Endothelial cell (in vitro differentiated cells): ENCODE measurements at places on chromosomes 13 and 19.

DNA sequence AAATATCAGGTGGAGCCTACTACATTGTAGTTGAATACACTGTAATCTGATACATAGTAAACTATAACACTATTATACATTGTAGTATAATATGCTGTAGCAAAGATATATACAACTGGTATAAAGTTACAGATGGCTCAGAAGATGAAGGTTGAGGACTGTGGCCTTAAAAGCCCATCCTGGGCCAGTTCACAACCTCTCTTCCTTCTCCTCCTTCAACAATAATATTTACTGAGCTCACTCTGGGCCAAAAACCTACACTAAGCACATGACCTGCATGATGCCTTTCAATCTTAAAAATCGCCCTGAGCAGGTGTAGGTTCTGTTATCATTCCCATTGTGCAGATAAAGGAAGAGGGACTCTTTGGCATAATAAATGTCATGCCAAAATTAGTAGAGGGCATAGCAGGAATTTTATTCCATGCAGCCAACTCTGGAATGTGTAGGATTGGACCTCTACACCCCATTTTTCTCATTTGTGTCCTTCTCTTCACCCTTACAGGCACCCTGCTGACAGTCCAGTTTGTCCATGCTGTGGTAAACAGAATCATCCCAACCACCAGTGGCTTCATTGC is 14.6 kb upstream of the SIN3B start:
- DNase-seq, result no peak

DNA sequence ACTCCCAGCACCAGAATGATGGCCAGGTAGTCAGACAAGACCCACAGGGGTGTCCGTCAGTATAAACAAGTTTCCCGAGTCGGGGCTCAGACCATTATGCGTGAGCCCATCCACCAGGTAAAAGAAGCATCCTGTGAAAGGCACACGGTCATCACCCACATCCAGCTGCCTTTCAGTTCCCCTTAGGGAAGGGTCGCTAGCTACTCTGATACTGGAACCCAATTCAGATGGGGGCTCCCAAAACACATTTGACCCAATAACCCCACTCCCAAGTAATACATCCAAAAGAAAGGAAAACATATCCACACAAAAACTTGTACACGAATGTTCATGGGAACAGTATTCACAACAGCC is 66.8 kb downstream of the STK24 start:
- DNase-seq, result no peak

GRCh38 chr19:48780631-48781391 is 25.5 kb downstream of the FGF21 start:
- DNase-seq, result no peak

DNA sequence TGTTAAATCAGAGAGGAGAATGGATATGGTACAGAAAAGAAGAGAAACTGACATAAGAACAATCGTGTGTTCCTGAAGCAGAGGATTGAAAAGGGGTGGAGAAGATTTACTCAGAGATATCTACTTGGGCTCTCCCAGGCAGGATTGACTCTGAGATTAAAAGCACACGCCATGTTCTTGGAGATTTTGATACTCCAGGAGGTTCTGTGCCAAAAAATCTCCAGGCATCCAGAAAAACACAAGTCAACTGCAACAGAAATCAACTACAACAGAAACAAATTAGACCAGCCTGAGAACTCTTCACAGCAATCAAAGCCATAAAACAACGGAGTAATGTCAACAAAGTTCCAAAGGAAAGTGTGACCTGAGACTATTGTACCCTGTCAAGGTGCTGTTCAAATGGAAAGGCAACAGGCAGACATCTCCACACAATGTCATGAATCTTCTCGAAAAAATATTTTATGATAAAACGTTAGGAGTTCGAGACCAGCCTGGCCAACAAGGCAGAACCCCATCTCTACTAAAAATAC is 104.2 kb downstream of the UBL3 start:
- no peak for DNase-seq

- DNase-seq, result no peak
Observed at GRCh38 chr19:44557933-44558332, 28.5 kb upstream of the CEACAM20 start.

DNA sequence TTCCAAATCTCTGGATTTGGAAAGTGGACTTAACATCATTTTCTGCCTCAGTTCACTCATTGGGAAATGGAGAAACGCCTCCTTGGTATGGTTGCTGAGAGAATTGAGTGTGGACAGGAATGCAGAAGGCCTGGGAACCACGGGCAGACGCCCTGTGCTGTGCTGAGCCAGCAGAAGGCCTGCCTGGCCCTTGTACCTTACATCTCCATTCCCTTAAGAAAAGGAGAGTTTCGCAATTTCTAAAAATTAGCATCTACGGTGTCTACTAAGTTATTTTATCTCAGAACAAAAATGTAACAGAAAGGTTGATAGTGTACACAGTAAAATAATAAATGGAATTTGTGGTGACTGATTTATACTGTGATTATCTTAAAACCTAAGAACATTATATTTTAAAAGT is 78.7 kb downstream of the IPO5 start:
- no peak for DNase-seq

- DNase-seq, result no peak
Observed at GRCh38 chr13:38042771-38043170, 173.2 kb upstream of the TRPC4 start.

DNA sequence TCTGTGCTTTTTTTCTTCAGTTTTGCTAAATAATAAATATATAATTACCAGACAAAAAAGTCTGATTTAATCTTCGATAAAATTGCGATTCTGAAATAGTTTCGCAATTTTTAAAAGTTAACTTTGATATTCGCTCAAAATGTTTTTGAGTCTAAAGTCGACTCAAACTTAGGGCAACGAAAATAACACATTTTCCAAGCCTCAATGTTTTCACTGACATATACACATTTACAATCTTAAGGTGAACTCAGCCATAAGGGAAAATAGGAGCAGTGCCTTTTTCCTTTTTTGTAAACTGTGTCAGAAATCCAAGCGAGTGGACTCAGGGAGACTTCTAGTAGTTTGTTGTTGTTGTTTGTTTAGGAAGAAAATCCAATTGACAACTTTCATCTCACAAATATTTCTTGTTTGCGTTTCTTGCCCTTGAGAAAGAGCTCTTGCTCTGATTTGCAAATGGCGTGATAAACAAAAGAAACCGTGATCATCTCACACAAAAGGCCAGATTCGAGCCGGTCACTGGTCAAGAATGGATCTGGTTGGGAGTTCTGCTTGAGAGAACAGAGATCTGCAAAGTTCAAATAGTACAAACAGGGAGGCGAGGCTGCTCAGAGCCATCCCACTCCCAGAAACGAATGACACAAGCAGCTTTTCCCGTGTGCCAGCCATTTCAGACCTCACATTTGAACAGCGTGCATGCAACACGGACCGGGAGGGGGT is 2.1 kb downstream of the SOX21 start:
- no peak for DNase-seq

- DNase-seq, result no peak
Observed at GRCh38 chr13:32045537-32045936, 14.0 kb downstream of the FRY start.

DNA sequence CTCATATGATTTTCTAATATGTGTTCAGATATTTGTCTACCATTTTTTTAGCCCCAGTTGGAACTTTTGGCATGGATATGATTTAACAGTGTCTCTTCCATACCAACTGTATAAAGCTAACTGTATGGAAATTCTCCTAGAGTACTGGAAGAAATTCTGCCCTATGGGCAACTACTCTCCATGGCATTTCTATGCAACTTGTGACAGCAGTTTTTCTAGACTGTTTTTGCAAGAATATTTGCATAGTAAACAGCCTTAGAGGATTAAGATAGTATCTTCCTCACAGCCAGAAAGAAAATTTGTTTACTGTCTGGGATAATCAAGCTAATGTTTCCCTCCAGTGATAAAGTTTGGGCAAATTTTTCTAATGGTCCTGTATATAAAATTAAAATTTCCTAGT is 119.9 kb upstream of the PCDH17 start:
- no peak for DNase-seq

GRCh38 chr19:16541526-16542044 is 652 bp downstream of the CHERP start:
- peak; percentile 38 for DNase-seq

GRCh38 chr19:20416661-20417060 is 148.9 kb downstream of the ZNF737 start:
- DNase-seq, result no peak

- peak; percentile 69 for DNase-seq
Observed at GRCh38 chr19:49421039-49421877, 2.0 kb downstream of the PTH2 start.

GRCh38 chr13:44163108-44163507 is 210.5 kb upstream of the SERP2 start:
- no peak for DNase-seq

- DNase-seq, result no peak
Observed at GRCh38 chr13:77029436-77029835, 2.5 kb upstream of the FBXL3 start.

DNA sequence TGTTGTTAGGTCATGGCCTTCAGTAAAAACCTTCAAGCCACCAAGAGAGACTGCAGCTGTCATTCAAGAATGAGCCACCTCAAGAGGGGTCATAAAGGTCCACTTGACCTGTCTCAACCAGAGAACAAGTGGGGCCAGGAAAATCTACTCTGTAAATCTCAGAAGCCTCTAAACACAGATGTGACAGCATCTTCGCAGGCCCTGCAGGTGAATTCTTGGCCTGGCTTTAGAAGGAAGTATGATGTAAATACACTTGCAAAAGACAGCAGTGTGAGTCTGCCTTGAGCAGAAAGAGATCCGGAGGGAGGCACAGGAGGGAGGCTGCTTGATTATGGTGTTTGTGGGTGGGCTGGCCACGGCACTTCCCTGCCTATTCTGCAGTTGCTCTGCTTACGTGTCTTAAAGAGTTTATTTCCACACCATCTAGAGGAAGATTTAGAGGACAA is 1082.9 kb downstream of the UQCRFS1 start:
- DNase-seq, result no peak

GRCh38 chr13:91902291-91902690 is 503.9 kb downstream of the GPC5 start:
- DNase-seq, result no peak

DNA sequence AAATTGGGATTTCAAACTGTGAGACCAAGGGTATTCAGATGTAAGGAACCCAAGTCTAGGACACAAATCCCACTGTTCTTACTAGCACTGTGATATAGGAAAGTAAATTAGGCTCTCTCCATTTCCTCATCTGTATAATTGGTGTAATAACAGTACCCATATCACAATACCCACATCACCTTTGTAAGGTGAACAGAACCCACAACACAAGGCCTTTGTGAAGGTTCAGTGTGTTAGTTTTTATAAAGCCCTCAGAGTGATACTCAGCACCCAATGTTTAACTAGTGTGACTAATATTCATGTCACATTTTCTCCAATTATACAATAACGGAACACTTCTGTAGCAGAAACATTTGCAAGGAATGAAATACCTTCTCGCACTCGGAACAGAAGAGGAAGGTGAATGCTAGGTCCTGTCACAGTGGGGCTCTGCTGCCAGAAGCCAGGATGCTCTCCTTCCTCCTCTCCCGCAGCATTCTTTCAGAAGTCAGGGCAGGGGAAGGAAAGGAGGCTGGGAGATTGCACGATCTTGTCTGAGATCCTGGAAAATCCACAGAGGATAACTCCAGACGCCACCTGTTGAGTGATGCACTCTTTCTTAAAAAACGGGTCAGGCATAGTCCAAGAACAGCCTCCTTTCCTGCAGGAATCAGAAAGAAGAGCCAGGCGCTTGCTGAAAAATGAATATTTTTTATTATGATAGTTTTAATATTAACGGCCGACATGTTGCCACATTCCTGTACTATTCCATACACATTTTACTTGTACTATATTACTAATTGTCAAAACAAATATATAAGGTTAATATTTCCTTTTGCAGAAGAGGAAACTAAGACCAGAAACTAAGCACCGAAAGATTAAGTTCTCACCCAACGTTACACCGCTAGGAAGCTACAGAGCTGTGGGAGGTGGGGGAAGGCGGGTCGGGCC is 762 bp downstream of the ZNF45 start:
- DNase-seq, result peak; percentile 11

DNA sequence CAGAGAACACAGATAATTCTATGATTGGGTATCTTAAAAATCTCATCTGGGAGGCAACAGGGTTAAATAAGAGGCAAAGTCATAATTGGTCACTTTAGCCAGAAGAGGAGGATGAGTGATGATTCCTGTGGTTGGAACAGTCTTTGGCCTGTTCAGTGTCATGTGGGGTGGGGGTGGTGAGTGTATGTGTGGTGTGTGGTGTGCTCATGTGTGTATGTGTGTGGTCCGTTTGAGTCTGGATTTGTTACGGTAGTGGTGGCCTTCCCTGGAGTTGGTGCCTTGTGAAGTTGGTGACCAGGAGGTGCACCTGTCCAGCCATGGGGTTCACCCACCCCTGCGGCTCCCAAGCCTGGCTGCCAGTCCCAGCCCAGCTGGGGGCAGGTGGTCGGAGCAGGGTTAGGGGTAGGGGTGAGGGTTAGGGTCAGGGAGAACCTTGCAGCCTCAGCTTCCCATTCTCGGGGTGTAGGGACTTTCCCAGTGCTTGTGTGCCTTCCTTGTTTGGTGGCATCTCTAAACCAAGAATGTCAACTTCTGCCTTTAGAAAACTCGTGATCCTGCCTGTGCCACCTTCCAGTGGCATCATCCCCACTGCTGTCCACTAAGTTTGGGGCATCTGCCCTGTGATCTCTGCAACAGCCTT is 97.5 kb downstream of the RAB20 start:
- DNase-seq, result no peak

GRCh38 chr19:45245334-45245787 is at the start of gene EXOC3L2:
TSS of gene EXOC3L2 (minus strand) at chr19:45245407. CDS start at chr19:45239045, 6,362 bp downstream.
- DNase-seq, result no peak

GRCh38 chr19:17370026-17370587 is 7.0 kb downstream of the PLVAP start:
- DNase-seq, result no peak

GRCh38 chr13:37319031-37319443 is 213.6 kb upstream of the CSNK1A1L start:
- DNase-seq, result no peak

DNA sequence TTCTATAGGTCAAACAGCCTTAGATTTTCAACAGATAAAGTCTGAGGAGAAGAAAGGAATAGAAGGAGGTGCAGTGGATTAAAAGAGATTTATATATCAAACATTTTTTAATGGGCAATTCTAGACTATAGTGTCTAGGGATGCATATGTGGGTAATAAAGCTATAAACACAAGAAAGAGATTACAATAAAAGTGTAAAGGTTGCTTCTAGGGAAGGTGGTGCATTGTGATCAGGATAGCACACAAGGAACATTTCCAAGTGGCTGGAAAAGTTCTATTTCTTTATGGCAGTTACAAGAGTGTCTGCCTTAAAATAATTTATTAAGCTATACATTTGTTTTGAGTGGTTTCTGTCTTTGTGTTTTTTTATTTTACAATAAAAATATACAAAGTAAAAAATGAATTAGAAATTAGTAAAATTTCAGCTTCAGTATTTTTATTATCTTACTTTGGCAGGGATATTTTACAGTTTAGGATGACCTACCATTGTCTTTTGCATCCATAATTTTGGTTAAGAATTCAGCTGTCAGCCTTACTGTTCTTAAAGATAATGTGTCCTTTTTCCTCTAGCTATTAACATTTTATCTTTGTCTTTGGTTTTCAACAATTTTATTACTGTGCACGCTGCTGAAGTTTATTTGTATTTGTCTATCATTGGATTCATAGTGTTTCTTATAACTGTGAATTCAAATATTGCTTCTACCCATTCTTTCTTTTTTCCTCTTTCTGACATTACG is 221.8 kb downstream of the LACC1 start:
- DNase-seq, result no peak
